ENCODE measurements at places on chromosomes 2 and 18.

- DNase-seq, result no peak
These were observed 340.5 kb downstream of the PARD3B start for GRCh38 chr2:204885747-204886146.

DNA sequence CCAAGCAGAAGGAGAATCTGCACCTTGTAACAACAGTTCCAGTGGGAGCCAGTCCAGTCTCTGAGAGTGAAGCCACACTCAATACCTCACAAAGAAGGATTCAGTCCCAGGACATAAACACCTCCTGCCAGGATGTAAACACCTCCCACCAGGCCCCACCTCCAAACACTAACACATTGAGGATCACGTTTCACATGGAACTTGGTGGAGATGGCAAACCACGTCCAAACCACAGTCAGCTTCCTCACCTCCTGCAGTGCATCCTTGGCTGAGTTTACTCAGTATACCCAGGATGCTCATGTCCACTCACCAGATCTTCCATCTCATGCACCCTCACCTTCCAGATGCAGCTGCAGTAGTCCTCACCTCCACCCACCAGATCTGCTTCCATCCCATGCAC is 37.8 kb upstream of the TMEM18 start:
- DNase-seq, result no peak

DNA sequence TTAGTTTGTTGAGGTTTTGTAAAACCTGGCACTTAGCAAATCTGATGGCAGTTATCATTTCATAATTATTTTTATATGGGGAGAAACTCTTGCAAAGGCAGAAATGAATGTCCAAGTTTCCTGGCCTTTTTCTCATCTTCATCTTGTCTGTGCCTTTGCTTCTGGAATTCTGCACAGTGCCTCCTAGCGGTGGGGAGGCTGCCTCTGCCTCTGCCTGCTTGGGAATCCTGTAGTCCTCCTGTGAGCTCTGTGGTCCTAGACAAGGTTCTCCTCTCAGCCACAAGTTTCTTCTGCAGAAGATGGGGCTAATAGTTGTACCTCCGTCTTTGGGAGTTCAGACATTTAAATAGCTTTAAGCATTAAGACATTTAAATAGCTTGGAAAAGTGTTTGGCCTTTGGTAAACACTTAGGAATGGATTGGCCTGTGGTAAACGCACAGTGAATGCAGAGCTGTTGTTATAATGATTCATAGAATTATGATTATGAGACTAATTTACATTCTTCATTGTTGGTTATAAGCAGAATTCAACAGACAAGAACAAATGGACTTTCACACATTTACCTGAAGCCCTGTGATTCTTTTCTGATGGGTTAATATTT is 101.2 kb downstream of the ZNF236 start:
- DNase-seq, result no peak

DNA sequence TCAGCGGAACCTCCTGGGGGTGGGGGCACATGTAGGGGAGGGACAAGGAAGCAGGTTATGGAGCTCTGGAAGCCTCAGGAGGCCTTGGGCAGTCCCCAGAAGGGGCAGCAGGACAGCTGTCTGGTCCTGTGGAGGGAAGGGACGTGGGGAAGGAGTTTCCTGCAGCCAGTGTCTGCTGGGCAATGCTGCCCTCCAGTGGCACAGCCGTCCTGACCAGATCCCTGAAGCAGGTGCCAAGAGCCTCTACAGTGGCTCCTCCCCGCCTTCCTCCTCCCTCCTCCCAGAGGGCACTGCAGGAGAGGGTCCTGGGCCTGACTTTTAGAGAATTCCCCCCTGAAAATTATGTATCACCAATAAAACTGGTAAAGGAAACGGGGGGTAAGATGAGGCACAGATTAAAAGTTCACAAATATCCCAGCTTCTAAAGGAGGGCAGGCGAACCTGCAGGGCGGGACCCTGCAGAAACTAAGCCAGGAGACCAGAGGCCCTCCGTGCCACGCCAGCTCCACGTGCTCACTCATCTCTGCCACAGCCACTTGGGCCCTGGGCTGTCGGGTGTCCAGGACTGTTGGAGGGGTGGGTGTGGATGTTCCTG is 258.5 kb downstream of the TWIST2 start:
- DNase-seq, result peak; percentile 72

- no peak for DNase-seq
These were observed 22.8 kb upstream of the DLX1 start for GRCh38 chr2:172062402-172063004.

GRCh38 chr2:226678422-226678821 is 121.2 kb downstream of the IRS1 start:
- DNase-seq, result no peak

- no peak for DNase-seq
These were observed 60.4 kb downstream of the PDCL3 start for GRCh38 chr2:100623033-100623715.

DNA sequence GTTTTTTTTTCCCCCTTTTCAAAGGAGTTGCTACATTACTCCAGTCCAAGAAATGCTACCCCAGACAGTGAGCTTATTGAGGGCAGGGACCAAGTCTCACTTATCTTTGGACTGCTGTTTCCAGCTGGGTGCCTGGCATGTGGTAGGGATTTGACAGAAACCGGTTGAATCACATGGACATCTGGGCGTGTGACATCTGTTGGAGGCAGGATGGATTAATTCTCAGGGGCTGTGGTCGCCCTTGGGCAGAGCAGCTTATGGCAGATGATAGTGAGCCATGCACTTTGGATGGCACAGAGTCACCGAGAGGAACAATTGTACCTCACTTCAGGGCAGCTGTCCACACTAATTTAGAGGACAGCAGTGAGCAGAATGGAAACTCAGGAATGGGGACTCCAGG is 254.6 kb upstream of the ID2 start:
- DNase-seq, result no peak

GRCh38 chr2:43399098-43399497 is 172.7 kb upstream of the ZFP36L2 start:
- DNase-seq, result no peak

GRCh38 chr2:130393318-130393910 is 37.6 kb downstream of the PTPN18 start:
- peak; percentile 60 for DNase-seq

GRCh38 chr2:31003749-31004148 is 134.5 kb downstream of the GALNT14 start:
- no peak for DNase-seq

- DNase-seq, result no peak
These were observed 711 bp downstream of the GPR17 start for GRCh38 chr2:127646487-127647241.

GRCh38 chr18:68972176-68972575 is 174.3 kb downstream of the CCDC102B start:
- no peak for DNase-seq

DNA sequence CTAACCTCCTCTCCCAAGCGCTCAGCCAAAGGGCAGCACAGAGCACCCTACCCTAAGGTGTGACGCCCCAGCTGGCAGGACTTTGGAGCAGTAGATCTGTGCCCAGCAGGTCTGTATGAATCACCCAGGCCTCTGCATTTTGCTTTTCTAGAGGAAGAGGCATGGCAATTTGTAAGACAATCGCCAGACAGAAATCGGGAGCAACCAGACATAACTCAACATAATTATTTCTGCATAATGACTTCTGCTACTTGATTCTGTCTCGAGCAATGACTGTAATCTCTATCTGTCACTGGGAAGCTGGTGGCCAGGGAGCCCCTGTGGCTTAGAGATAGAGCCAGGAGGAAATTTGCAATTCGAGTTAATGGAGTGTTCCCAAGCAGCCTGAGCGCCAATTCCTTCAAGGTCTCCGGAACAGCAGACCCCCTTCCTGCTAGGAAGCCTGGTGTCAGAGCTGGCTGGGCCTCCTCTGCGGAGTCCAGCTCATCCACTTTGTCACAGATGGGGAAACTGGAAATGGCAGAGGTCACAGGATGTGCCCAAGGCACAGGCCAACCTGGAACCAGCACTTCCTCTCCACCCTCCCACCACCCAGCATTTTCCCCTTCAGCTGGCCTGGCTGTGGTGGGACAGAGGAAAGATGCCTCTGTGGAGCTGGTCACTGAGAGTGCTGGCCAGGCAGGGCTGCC is 55.0 kb downstream of the ODC1 start:
- DNase-seq, result no peak

GRCh38 chr2:172927641-172928357 is 147.8 kb upstream of the MAP3K20 start:
- DNase-seq, result no peak

DNA sequence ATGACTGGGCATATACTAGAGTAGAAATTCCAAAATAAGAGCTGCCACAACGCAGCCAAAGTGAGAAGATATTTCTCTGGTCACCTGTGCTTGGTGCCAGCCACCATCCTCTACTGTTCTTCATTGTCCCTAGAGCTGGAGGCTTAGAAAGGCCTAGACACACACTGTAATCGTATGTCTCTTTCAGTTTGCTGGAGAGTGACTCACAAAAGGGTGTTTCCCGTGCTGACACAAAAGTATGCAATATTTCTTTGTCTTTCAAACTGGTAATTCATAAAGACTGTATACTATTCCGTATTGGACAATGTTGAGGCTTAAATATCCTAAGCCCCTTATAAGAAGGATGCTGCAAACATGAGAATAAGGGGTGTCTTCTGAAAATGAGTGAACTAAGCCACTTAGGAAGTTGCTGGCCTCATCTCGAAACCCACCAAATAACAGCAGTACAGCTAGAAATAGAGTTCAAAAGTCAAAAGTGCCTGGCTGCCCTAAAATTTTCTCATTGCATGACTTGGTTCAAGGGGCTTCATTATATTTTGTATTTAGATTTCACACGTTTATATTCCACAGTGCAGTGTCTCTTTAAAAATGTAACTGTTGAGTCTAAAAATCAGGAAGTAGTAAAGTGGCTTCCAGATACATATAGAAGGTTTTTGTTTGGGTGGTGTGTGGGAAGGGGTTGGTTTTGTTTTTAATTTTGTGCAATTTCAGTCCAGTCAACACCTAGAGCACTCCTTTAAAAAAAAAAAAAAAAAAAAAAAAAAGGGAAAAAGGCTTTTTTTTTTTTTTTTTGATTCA is 601.1 kb downstream of the ARHGAP15 start:
- DNase-seq, result no peak

- DNase-seq, result no peak
These were observed 44.1 kb upstream of the TTC39C start for GRCh38 chr18:23970161-23971096.

DNA sequence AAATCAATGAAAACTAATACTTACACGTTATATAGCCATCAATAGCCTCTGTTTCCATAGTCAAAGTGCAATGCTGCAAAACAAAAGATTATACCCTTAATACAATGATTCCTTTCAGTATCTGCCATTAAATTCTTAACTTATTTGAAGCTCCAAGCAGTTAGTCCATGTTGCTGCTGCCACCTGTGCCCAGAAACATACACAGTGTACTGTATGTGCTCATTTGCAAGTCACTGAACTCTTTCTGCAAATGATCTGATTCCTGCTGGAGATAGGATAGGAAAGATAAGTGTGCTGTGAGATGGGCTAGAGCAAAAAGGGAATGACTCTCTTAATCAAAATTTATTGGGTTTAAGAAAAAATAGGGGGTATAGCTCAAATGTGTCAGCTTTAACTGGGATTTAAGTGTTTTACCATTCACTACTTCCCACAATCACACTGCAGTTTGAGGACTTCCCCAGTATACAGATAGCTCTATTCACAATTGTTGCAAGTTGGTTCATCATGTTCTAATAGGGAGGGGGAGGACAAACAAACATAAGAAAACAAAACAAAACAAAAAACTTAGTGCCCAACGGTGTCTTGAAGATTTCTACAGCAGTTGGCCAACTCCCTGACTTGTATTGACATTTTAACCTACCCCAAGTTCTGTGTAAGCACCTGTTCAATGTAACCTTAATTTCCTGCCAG is 2.7 kb downstream of the IKZF2 start:
- no peak for DNase-seq

- no peak for DNase-seq
These were observed 21.7 kb downstream of the ZNF638 start for GRCh38 chr2:71353248-71353647.

DNA sequence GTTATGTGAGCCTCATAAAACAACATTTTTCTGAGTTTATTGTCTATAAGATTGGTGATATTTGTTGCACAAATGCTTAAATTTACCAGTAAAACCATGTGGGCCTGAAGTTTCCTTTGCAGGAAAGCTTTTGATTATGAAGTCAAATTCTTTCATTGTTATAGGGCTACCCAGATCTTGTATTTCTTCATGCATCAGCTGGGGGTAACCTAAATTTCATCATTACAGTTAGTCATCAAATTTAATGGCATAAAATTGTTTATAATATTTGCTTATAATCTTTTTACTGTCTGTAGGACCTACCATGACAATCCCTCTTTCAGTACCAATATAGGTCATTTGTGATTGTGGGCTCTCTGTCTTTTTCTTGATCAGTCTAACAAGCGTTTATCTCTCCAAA is 47.8 kb downstream of the SMAD2 start:
- DNase-seq, result no peak

- no peak for DNase-seq
These were observed 30.5 kb downstream of the NTSR2 start for GRCh38 chr2:11639503-11639902.

- DNase-seq, result no peak
These were observed 17.6 kb downstream of the MYL12B start for GRCh38 chr18:3279201-3280185.

- no peak for DNase-seq
These were observed 17.2 kb downstream of the EIF4E2 start for GRCh38 chr2:232567721-232568120.

DNA sequence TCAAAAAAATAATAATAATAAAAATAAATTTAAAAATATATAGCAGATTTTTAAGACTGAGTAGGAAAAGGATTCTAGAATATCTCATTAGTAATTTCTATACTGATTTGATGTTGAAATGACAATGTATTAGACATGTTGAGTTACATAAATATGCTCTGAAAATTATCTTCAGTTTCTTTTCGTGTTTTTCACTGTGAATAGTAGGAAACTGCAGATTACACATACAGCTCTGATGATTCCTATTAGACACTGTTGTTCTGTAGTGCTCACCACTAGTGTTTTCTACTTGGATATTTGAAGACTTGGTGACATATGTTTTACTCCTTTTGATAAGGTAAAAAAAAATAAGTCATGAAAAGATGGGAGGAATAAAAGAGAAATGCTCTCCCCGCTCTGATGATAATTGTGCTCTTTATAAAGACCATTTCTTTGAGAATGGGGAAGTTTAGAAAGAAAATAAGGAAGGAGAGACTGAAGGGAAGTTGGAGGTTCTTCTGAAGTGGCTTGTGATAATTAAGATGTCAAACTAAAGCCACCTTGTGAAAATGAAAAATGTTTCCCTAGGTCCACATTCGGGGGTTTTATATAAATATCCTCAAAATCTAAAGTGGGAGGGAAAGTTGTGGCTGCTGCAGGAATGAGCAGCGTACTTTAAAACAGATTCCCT is 52.9 kb downstream of the SLC9A2 start:
- no peak for DNase-seq

DNA sequence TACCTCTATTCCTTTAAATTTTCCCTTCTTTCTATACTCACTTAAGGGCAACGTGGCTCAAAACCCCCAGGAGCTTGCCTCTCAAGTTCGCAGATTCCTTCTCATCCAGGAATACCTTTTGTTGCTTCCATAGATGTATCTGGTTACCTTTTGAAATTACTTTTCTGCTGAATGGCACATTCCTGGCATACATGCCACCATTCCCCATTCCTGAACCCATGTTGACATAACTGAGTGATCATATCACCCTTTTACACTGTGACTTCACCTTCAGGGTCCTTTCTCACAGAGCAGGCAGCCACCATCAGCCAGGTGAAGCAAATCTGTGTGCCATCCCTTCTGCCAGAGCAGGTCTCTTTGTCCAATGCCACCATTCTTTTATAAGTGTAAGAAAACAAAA is 615.8 kb downstream of the ARHGAP15 start:
- peak; percentile 38 for DNase-seq
